Cardiac muscle cell (in vitro differentiated cells and primary cell): ENCODE measurements at places on chromosomes 2 and 18.

DNA sequence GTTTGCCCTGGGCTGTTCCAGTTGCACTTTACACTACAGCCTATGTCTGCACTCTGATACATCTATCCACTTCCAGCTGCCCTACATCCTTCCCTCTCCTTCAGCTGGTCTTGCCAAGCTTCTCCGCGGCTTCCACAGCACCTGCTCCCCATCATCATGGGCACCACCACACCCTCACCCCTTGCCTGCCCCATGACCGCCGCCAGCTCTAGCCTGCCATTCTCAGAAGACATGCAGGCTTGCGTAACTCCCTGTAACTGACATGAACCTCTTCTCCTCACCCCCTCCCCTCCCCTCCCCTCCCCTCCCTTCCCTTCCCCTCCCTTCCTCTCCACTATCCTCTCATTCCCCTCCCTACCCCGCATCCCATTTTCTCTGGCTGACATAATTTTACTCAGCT lies 46.0 kb downstream of the PAX8 start:
- DNase-seq, result no peak

DNA sequence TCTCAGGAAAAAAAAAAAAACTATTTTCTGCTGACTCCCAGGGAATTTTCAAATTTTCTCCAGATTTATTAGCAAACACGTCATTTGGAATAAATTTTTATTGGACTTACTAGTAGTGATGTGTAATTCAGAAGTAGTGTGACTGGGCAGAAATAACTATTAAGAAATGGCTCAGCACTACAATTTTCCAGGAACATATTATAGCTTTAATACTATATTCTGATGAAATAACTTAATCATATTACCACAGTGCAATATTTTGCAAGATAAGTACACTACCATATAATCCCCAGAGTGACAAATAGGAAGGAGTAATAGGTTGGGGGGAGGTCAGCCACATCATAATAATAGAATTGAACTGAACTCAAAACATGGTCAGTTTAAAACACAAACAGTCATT lies 19.7 kb upstream of the TNFAIP6 start:
- no peak for DNase-seq

DNA sequence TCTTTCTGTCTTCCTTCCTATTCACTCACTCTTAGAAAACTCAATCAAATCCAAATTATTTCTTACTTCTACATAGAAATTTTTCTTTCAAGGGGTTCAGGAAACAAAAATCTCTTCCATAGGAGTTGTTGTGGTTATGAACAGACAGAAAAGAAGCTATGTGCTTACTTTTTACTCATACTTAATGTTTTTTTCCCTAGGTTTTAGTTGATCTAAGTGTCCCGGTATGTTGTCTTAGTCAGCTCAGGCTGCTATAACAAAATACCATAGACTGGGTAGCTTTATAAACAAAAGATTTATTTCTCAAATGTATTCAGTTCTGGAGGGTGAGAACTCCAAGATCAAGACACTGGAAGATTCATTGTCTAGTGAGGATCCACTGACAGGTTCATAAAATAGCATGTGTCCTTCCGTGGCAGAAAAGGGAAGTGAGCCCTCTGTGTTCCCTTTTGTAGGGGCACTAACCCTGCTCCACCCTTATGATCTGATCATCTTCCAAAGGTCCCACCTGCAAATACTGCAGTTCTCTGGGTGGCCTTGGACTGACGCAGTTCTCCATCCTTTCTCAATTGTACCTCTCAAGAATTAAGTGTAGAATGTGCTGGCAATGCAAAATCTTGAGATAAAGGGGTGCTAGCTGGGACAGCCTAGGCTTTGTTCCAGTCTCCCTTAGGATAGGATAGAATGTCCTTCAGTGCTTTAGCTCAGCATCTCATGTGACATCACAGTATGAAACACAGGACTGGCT lies 14.4 kb upstream of the VRK2 start:
- DNase-seq, result no peak

DNA sequence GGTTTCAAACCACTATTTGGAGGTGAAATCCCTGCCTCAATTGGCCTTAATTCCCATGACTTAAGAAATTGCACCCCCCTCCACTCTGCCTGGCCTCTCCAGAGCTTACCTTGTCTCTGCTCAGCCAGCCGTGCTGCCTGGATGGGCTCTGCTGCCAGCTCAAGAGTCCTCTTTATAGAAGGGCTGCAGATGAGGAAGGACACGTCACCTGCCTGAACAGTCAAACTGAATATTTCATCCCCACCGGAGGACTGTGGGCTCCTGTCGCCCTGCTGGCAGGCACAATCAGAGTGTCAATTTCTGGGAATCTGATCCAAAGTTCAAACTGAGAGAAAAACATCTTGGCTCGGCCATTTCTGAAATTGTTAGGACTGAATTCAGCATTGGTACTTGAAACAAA lies at the start of gene OTOS:
Gene OTOS (minus strand): TSS at position 148 of the 400 bp plus-strand sequence. CDS start 332 bp downstream, outside the sequence.
- DNase-seq, result no peak

- DNase-seq, result no peak
These were observed 161.1 kb upstream of the RAB12 start for GRCh38 chr18:8448130-8448529.

DNA sequence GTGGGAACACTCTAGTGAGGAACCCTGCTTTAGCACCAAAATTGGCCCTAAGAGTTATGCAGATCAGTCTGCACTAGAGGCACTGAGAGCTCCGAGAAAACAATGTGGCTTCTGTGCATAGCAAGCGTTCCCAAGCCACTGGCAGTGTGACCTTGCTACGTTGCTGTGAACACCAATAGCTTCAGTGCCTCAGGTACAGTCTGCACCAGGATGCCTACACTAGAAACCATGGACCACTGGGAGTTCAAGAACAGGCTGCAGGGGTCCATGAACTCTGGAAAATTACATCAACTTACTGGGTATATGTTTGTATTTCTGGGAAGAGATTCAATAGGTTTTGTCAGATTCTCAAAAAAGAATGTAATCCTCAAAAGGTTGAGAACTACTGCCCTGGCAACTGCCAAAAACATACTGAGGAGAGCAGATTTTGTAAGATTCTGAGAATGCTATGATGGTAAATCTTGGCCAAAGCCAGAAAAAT lies 18.3 kb upstream of the SP3 start:
- DNase-seq, result no peak

DNA sequence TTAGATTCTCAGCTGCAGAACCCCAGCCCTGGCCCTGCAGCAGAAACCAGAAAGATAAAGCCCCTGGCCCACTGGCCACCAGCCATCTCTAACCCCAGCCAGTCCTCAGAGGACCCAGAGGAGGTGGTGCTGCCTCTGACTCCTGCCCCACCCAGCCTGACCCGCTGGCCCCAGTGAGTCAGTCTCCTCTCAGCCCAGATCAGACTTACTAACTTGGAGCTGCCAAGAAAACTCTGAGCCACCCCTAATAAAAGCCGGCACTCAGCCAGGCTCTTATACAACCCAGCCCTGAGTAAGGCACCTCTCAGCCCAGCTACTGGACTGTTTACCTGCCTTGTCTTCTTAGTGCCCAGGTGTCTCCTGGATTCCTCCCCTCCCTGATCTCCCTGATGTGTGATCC lies 2.0 kb downstream of the SLC14A2 start:
- DNase-seq, result peak; percentile 84

DNA sequence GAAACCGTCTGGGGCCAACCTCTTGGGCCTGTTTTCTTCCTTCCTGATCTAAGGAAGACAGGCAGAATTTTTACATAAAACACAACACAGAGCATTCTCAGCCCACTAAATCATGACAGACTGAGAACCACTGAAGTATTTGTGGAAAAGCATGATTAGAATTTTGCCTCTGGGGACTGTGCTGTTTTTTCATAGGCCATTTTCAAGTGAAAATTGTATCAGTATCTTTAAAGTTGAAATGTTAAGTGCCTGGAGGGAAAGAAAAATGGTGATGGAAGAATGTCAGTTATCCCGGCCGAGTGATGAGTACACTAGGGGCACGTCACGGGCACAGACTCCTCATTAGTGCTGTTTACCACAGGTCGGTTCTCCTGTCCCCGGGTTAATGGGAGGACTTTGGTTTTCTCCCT lies 36.9 kb downstream of the EHD3 start:
- no peak for DNase-seq

DNA sequence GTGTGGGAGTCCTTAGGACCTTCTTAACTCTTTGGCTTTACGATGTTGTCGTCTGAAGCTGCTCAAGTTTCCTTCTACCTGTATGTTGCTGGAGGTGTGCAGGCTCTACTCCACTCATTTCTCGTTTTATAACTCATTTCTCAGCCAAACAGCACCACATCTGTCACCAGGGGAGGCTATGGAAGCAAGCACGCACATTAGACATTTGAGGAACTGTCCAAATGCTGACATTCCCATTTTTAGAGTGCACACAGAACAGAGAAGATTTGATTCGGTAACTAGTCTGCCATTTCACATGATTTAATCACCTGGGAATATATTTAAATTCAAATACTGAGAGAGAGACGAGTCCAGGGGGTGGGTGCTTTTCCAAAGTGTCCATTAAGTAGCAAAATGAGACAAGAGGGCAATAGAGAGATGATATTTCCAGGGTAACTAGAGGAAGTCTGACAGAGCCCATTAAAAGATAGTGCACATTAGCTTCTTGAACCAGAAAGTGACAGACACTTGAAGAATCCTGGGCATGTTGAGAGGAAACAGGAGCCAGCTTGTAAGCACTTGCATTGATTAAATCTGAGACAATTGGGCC lies 793.3 kb downstream of the TDRD15 start:
- DNase-seq, result peak; percentile 54

DNA sequence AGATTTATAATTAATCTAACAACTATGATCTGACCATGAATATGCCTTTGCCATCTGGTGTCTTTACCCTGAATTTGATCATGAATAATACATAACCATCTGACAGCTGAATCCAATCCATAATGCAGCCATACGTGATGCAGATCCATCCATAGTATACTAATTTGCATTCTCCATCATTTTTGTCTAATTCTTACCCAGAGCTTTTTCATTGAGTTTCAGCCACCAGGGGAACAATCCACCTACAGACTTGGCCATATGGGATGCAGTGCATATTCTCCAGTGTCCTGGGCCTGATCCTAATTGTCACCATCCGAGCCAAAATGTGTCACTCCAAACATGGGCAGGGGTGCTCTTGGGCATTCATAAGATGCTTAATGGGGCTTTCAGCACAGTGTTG lies 227.2 kb upstream of the CRIM1 start:
- DNase-seq, result no peak

DNA sequence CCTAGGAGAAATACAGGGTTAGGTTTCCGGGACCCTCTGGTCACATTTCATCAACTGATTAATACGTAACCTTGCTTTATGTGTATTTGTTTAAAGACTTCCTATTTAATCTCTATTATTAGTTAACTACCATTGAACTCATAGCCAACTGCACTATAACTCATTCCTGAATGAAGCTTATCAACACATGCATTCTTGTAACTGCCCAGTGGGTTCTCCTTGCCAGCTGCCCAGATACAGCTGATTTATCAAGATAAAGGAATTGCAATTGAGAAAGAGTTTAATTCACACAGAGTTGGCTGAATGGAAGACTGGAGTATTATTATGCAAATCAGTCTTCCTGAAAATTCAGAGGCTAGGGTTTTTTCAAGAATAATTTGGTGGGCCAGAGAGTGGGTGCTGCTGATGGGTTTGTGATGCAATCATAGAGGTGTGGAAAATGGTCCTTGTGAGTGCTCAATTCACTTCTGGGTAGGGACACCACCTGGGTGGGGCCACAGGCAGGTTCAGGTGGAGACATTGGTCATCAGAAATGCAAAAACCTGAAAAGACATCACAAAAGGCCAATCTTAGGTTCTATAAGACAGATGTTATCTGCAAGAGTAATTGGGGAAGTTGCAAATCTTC lies 21.1 kb upstream of the NOSTRIN start:
- no peak for DNase-seq

GRCh38 chr2:181851726-181852125 lies 39.8 kb upstream of the ITPRID2 start:
- DNase-seq, result no peak

DNA sequence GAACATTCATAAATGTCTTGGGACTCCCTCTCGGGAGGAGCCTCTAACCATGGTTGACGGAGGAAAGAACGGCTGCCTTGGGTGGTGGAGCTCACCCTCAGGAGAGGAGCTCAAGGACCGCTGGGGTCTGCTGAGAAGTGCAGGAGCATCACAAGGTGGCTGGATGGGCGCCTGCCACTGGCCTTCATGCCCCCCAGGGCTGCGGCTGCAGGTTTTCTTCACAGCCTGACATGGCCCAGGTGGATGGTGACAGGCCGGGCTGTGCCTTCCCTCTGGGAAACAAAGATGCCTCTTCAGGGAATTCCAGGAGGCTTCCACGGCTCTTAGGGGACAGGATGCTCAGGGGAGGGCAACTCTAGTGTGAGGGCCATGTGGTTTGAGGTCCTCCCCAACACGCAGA lies 119.5 kb upstream of the PXDN start:
- no peak for DNase-seq

DNA sequence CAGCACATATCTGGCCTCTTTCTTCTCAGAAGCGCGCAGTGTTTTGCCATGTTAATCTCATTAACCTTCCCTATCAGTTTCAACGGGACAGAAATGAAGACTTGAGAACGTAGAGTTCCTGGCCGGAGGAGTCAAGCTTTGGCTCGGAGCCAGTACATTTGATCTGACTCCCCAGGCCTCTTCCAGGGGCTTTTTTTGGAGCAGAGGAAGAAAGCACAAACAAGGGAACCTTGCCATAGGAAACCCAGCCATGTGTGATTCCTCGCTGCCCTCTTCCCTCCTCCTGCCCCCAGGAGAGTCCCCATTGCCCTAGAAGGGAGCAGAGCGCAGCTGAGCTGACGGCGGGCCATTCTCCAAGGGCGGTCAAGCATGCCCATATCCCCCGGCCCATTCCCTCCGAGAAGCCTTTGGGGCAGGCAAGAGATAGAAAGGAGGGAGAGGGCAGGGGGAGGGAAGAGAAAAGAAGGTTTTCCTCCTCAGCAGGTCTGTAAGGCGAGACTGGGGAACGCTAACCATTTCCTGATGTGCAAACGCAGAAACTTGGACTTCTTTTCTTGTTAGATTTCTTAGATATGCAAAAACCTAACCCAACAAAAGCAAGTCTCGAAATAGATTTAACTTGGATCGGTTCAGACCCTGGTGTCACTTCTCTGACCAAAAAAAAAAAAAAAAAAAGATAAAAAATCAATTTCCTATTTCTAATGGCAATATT lies 63.7 kb upstream of the POU3F3 start:
- peak; percentile 30 for DNase-seq

DNA sequence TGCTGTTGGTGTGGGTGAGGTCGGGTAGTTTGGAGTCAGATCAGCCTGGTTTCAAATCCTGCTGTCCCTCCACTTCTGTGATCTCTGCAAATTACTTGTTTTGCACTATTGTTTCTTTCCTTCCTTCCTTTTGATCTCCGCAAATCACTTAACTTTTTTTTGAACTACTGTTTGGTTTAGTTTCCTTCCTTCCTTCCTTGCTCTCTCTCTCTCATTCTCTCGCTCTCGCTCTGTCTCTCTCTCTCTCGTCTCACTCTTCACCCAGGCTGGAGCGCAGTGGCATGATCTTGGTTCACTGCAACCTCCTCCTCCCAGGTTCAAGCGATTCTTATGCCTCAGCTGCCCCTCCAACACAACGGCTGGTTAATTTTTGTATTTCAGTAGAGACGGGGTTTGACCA lies 141.6 kb upstream of the ITGA6 start:
- no peak for DNase-seq

- no peak for DNase-seq
These were observed 23.0 kb upstream of the ODC1 start for GRCh38 chr2:10471046-10471571.
